Breast epithelium (tissue), 4 donors: ENCODE measurements at places on chromosomes 4 and X.
A peak's percentile ranks its signal among the peaks of the same experiment; 100 is the strongest.

DNA sequence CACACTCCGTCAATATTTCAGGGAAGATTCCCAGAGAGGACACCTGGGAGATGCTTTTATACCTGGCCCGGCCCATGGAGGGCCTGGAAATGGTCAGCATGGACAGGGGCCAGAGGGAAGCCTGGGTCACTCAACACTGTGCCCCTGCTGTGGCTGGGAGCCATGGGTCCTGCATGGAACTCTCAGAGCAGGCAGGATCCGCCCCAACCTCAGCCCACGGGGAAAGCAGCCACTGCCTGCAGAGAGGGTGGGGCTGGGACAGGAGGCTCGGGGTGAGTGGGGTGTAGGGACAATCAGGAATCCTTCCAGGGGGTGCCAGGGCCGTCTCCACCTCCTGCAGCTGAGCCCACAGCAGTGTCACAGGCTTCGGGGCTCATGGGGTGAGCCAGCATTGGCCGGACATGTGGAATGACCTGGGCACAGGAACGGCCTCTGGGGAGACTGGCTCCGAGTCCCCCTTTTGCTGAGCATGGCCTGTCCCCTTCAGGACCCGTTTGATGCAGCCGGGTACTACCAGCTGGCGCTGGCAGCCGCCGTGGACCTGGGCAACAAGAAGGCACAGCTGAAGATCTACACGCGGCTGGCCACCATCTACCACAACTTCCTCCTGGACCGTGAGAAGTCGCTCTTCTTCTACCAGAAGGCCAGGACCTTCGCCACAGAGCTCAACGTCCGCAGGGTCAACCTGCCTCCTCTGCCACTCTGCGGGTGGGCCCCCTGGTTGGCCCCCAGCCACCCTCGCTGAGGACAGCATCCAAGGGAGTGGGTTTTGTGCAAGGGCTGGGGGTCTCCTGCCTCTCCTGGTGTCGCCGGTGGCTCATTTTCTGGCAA is 29.1 kb upstream of the HTRA3 start:
- DNase-seq = no peak

DNA sequence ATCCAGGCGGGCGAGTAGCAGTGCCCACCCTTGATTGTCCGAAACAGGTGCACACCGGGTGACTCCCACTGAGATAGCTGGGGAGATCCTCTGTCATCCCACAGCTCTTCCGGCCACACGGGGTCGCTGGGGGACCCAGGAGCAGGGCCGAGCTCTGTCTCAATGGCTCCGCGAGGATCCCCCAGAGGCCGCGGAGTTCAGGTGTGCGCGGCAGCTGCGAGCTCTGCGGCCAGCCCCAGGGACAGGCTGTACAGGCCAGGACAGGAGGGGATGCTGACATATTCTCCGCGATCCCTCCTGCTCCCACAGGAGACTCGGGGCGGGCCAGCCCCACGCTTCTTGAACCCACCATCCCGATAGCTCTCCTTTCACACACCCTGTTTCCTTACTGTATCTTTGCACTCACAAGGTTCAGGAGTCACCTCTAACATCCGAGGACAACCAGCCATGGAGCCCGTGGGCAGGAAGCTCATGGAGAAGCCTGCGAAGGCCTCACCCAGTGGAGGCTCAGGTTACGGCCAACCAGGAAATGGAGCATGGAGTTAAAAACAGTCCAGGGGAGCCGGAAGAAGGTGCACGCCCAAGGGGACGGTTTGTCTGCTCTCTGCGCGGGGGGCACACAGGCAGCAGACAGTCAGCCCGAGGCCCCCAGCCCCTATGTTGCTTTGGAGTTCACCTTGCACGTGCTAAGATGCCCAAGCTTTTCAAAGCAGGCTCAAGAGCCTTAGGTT is 77.9 kb upstream of the AMELX start:
- no peak for DNase-seq

DNA sequence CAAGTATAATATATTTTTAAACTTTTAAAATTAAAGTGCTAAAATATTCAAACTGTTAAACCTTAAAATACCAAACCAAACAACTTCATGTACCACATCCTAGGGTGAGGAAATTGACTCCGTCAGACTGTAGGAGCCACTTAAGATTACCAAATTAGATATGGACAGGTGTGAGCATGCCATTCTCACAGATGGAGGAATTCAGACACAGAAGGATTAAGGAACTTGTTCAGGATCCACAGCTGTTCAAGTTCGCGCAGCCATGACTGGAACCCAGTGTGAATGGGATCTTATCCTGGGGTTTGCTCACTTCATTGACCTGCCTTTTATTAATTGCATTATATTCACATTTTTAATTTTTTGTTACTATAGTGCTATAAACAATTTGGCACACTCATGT is 224.9 kb upstream of the PCDH7 start:
- no peak for DNase-seq

GRCh38 chr4:186765673-186766546 is 42.3 kb upstream of the FAT1 start:
- no peak for DNase-seq

GRCh38 chr4:40933272-40934053 is 183.7 kb downstream of the NSUN7 start:
- peak; percentile 5 for DNase-seq

GRCh38 chr4:23213198-23213597 is 520.5 kb downstream of the GBA3 start:
- DNase-seq = no peak

DNA sequence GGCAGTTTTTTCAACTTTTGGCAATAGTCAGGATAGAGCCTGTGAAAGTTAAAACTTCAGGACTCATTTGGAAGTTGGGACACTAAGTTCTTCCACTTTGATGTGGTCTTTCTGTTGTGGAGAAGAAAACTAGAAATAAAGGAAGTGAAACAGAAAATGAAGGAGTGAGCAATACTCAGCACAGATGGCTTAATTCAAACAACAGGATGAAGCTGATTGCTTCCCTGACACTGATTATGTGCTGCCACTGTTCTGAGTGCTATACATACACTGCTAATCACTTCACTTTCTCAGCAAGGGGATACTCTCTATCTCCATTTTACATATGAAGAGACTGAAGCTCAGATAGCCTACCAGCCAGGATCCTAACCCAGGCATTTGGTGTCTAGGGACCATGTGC is 235.1 kb upstream of the CPEB2 start:
- DNase-seq = no peak

- DNase-seq = no peak
Observed at GRCh38 chrX:51151734-51152133, 180.9 kb upstream of the NUDT10 start.

DNA sequence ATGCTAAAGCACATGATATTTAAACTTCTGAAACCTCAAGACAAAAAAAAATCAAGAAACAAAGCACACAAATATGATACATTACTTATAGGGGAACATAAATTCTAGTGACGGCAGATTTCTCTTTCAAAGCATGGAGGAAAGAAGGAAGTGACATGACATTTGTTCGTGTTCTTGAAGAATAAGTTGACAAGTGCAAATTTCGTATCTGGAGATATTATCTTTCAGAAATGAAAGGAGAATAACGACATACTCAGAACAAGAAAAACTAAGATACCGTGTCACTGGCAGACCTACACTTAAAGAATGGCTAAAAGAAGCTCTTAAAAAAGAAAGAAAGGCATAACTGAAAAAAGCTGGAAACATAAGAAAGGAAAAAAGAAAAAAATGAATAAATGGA is 16.6 kb downstream of the CENPVL2 start:
- no peak for DNase-seq

- no peak for DNase-seq
Observed at GRCh38 chr4:142034101-142034500, 397.7 kb downstream of the IL15 start.

DNA sequence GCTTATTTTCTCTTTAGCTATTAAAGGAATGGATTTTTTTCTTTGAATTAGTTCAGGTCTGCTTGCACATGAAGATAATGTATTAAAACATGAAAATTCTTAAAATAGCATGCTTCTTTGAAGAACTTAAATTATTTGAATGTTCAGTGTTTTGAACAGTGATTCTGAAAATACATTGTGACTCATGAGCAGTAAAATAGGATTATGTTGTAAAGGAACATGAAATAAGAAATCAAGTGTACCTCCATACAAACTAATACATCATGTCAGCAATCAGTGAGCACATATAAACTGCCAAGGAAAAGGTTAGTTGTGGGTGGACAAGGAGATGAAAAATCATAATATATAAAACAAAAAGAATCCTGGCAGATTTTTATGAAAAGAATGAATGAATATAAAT is 66.1 kb downstream of the SNX25 start:
- no peak for DNase-seq

GRCh38 chr4:121950212-121950679 is 1.6 kb downstream of the TRPC3 start:
- DNase-seq = peak; percentile 28

DNA sequence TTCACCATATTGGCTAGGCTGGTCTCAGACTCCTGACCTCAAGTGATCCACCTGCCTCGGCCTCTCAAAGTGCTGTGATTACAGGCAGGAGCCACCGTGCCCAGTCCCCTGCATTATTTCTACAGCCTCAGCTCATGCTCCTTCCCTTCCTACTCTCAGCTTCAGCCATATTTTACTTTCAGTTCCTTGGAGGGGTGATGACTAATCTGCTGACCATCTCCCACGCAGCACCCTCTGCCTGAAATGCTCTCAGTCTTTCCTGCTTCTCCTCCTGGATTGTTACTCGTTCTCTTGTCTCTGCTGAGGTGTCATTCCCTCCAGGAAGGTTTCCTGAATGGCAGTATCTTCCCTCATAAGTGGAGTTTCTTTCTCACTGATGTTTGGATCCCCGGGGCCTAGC is 63.3 kb downstream of the MOSPD2 start:
- DNase-seq = no peak

DNA sequence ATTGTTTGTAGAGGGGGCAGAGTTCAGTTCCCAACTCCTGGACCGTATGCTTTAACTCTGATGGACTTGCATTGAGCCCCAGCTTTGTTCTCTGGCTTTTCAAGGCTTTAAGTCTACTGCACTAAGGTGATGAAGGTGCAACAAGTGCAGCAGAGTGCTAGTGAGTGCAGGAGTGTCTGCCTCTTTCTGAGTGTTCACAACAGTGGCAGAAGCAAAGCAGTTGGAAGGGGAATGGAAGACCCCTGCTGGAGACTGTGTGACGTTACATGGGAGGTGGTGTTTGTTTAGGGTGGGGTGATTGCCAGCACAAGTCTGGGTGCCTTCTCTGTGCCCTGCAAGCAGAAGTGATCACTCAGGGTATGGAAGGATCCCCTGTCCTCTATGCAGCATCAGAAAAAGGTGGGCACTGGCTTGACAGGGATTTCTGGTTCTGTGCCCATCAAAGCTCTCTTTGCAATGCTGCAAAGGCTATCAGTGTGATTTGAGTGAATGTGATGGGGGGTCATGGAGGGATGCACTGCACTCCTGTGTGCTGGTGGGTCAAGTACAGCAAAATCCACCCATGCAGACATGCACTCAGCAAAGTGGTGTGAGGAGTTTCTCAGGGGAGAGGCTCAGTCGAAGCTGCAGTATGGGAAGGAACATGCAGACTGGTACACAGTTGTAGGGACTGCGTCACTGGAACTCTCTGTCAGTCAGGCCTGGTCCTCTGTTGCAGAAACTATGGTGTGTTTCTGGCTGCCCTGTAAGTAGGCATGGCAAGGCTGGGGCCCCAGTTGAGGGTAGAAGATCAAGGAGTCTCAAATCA is 70.9 kb upstream of the UGT2B7 start:
- DNase-seq = no peak
